ENCODE measurements at places on chromosomes 3 and 15. TPM values are rescaled to one million over a fixed set of nuclear protein-coding genes. Genes with fewer than 3 reads are reported as not detected.

The ACKR2 gene
- 3.9 TPM for total RNA-seq

The GNAT1 gene
- not detected for total RNA-seq

The PRSS50 gene
- not detected for total RNA-seq

The NR1D2 gene
- total RNA-seq: 6.8 TPM

The MEF2A gene
- total RNA-seq: 24.3 TPM

The TRIM42 gene
- total RNA-seq: not detected

The CPN2 gene
- not detected for total RNA-seq

The CKMT1A gene
- not detected for total RNA-seq

The GPR176 gene
- total RNA-seq: 54.9 TPM

The UTS2B gene
- not detected for total RNA-seq

The ZPLD1 gene
- not detected for total RNA-seq

The ABTB1 gene
- total RNA-seq: 13.4 TPM

The GHSR gene
- not detected for total RNA-seq

The TMEM45A gene
- 93.9 TPM for total RNA-seq

The FBXW12 gene
- total RNA-seq: not detected

The TTLL13 gene
- total RNA-seq: 0.23 TPM

The CPEB1 gene
- total RNA-seq: 4.2 TPM
